ENCODE measurements at places on chromosomes 16 and 17.

GRCh38 chr17:9432934-9433421, 142.6 kb downstream of the STX8 start:
- H3K27ac ChIP-seq = no peak overlapping the region
- no peak overlapping the region for H3K4me3 ChIP-seq
- H3K4me1 ChIP-seq = peaks cover 5% of the 10 kb centered on the region
- DNase-seq = no peak
- H3K36me3 ChIP-seq = no peaks in the 10 kb centered on the region

GRCh38 chr16:77759821-77760220, 28.5 kb upstream of the VAT1L start:
- H3K27ac ChIP-seq = no peak overlapping the region
- no peak overlapping the region for H3K4me3 ChIP-seq
- DNase-seq = no peak
- no peaks in the 10 kb centered on the region for H3K27me3 ChIP-seq
- H3K36me3 ChIP-seq = no peaks in the 10 kb centered on the region
- peaks cover 5% of the 10 kb centered on the region for H3K4me1 ChIP-seq

- no peaks in the 10 kb centered on the region for H3K36me3 ChIP-seq
- no peak overlapping the region for H3K4me3 ChIP-seq
- peak overlapping the region; percentile 62 for H3K27ac ChIP-seq
- no peaks in the 10 kb centered on the region for H3K4me1 ChIP-seq
Observed at GRCh38 chr17:74290340-74290739, 16.3 kb downstream of the DNAI2 start.

GRCh38 chr17:79114458-79115301, 40.1 kb downstream of the ENGASE start:
- peaks cover 8% of the 10 kb centered on the region for H3K4me1 ChIP-seq
- H3K27ac ChIP-seq = no peak overlapping the region
- peak; percentile 26 for DNase-seq
- no peak overlapping the region for H3K4me3 ChIP-seq
- peaks cover 53% of the 10 kb centered on the region for H3K27me3 ChIP-seq

- no peaks in the 10 kb centered on the region for H3K27me3 ChIP-seq
- peaks cover 43% of the 10 kb centered on the region for H3K4me1 ChIP-seq
- DNase-seq = peak; percentile 81
- no peaks in the 10 kb centered on the region for H3K36me3 ChIP-seq
- H3K4me3 ChIP-seq = no peak overlapping the region
- peak overlapping the region; percentile 93 for H3K27ac ChIP-seq
Observed at GRCh38 chr17:50102164-50102991, 7.2 kb downstream of the PDK2 start.

DNA sequence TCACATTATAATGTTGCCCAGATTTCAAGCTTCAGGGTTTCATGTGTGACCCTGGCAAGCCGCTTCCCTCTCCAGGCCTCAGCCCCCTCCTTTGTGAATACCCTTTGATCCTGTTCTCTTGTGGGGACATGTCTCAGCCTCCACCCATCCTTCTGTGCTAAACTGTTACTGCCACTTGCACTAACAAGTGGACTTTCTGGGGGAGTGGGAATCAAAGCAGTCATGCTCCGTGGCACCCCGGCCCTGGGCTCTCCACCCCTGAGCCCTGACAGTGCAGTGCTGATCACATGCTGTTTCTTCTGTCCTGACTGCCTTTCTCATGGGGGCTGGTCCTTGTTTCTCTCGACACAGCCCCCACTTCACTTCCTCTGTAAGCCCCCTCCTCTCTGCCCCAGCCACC, 9.7 kb upstream of the DCAF7 start:
- no peak for DNase-seq
- H3K4me3 ChIP-seq = no peak overlapping the region
- no peaks in the 10 kb centered on the region for H3K36me3 ChIP-seq
- no peaks in the 10 kb centered on the region for H3K4me1 ChIP-seq
- H3K27me3 ChIP-seq = peaks cover 13% of the 10 kb centered on the region

- no peak overlapping the region for H3K4me3 ChIP-seq
- DNase-seq = no peak
- no peak overlapping the region for H3K27ac ChIP-seq
- no peaks in the 10 kb centered on the region for H3K36me3 ChIP-seq
- H3K4me1 ChIP-seq = peaks cover 7% of the 10 kb centered on the region
Observed at GRCh38 chr16:68105611-68106010, 20.4 kb downstream of the NFATC3 start.

- H3K4me3 ChIP-seq = no peak overlapping the region
- H3K27ac ChIP-seq = peak overlapping the region; percentile 30
- H3K4me1 ChIP-seq = peaks cover 44% of the 10 kb centered on the region
- no peak for DNase-seq
- H3K36me3 ChIP-seq = no peaks in the 10 kb centered on the region
- H3K27me3 ChIP-seq = no peaks in the 10 kb centered on the region
Observed at GRCh38 chr17:42429726-42430447, 6.8 kb upstream of the CAVIN1 start.

DNA sequence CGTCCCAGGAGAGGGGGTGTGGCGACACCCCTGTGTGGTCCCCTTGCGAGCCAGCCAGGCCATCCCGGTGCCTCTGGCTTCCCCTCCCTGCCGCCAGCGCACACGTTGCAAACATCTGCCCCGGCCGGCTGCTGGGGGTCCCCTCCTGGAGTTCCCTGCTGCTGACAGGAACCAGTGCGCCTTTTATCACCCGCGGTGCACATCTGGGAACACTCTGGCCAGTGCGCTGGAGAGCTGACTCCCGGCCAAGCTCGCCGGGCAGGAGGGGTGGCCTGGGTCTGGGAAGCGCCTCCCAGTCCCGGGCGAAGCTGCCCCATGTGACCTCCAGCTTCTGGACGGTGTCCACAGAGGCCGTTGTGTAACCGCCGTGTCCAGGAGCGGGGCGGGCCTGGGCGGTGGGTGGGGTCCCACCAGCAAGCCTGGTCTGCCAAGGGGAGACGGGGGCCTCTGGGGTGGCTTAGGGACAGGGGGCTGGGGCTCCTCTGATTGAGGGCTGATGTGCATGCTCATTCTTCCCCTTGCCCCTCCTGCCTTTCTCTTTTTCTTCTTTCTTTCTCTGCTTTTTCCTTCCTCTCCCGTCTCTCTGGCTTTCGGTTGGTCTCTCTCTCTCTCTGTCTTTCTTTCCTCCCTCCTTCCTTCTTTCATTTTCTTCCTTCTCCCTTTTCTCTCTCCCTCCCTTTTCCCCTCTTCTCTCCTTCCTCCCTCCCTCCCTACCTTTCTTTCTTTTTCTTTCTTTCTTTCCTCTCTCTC, 25.2 kb upstream of the CIBAR2 start:
- no peaks in the 10 kb centered on the region for H3K36me3 ChIP-seq
- H3K27me3 ChIP-seq = no peaks in the 10 kb centered on the region
- DNase-seq = peak; percentile 96
- peak overlapping the region; percentile 87 for H3K27ac ChIP-seq
- peak overlapping the region; percentile 36 for H3K4me3 ChIP-seq
